ENCODE measurements at places on chromosomes 4 and X. TPM values are rescaled to one million over a fixed set of nuclear protein-coding genes. Genes with fewer than 3 reads are reported as not detected.
A peak's percentile ranks its signal among the peaks of the same experiment; 100 is the strongest.

MAGEA8 gene
- total RNA-seq: not detected

GNRHR gene
- total RNA-seq: not detected

GRCh38 chr4:139872274-139872673 is 206.7 kb downstream of the MGST2 start:
- no peak for DNase-seq

- DNase-seq: peak; percentile 80
Observed at GRCh38 chr4:88592600-88593448, 544 bp downstream of the HERC3 start.

- no peak for DNase-seq
Observed at GRCh38 chr4:152937336-152938236, 1.5 kb downstream of the FHDC1 start.

DNA sequence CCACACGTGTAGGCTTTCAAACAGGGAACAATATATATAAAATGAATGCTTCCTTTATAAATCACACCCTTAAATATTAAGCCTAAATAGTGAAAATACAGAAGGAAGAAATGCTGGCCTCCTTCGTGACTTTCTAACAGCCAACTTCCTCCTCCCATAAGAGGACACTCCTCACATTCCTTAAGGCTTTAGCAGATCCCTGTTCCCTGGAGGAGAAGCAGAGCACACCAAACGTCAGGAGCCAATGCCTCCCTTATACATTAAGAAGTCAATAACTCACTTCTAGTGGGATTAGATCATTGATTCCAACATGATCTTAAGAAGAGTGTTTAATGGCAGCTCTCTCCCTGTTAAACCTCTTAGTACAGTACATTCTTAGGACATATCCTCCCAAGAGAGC is 108.4 kb upstream of the FAM241A start:
- no peak for DNase-seq

DNA sequence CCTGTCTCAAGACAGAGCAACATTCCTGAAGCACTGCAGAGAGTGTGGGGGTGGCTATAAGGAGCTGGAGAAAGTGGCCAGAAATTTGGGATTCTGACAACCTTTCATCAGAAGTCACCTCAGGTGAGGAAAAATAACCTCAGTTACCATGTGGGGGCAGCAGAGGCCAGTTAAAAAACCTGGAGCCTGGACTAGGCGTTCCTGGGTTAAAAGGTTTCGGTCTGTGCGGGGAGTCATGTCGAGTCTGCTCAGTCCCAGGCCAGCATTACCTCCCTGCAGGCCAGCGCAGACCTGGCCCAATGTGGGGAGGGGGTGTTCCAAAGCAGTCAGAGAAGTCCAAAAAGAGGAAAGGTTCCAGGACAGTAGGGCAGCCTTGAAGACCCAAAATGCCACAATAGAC is 10.9 kb upstream of the NALF2 start:
- DNase-seq: no peak

DNA sequence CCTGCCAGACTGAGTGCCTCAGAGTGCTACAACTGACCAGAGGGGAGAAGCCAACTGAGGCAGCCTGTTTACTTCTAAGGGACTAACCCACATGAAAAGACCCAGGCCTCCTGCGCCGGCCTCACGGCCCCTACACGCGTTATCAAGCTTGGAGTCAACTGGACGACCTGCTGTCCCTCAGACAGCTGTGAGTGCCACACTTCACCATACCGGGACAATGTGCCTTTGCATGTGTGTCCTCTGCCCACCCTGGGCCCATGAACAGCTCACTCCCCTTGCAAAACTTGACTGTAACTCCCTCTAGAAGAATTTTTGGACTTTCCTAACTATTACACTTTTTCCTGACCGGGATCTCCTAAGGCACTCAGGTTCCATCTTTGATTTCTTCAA is 1.8 kb downstream of the NOP14 start:
- DNase-seq: no peak

GRCh38 chr4:38004887-38005286 is 44.7 kb downstream of the PTTG2 start:
- no peak for DNase-seq

Measured in right atrium auricular region (tissue), 2 donors.